ENCODE measurements at places on chromosomes 2 and 18. TPM values are rescaled to one million over a fixed set of nuclear protein-coding genes. Genes with fewer than 3 reads are reported as not detected.

DNA sequence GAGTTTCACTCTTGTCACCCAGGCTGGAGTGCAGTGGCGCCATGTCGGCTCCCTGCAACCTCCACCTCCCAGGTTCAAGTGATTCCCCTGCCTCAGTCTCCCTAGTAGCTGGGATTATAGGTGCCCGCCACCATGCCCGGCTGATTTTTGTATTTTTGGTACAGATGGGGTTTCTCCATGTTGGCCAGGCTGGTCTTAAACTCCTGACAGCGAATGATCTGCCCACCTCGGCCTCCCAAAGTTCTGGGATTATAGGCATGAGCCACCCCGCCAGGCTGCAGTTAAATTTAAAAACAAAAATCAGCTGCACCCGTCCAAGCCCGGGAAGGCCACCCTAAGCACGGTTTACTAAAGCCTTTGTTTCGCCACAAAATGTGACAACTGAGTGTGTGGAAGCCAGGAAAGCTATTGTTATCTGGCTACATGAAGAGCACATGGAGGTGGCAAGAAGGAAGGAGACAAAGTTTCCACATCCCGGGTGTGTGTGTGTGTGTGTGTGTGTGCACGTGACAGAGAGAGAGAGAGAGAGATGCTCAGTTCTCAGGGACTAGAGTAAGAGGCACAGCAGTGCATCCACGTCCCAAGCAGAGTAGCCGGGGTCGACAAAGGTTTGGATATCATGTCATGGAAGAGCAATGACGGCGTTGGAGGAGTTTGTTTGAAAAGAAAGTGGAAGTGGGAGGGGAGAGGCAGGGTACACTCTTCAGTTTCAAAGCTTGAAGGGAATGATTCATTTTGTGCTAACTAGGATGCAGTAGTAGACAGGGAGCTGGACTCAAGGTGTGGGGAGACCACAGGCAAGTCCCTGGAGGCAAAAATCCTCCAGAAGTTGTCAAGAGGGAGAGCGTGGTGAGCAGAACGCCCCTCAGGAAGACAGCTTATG lies 20.1 kb downstream of the INPP5D start:
- no peak overlapping the region for H3K4me3 ChIP-seq
- peaks cover 21% of the 10 kb centered on the region for H3K4me1 ChIP-seq
- no peaks in the 10 kb centered on the region for H3K27me3 ChIP-seq
- H3K27ac ChIP-seq, result no peak overlapping the region

- H3K27me3 ChIP-seq, result no peaks in the 10 kb centered on the region
- no peak overlapping the region for H3K27ac ChIP-seq
- H3K36me3 ChIP-seq, result peaks cover 66% of the 10 kb centered on the region
- no peak overlapping the region for H3K4me3 ChIP-seq
- no peak for DNase-seq
- H3K4me1 ChIP-seq, result no peaks in the 10 kb centered on the region
Measured at GRCh38 chr2:230203110-230203676, 16.6 kb downstream of the SP110 start.

DNA sequence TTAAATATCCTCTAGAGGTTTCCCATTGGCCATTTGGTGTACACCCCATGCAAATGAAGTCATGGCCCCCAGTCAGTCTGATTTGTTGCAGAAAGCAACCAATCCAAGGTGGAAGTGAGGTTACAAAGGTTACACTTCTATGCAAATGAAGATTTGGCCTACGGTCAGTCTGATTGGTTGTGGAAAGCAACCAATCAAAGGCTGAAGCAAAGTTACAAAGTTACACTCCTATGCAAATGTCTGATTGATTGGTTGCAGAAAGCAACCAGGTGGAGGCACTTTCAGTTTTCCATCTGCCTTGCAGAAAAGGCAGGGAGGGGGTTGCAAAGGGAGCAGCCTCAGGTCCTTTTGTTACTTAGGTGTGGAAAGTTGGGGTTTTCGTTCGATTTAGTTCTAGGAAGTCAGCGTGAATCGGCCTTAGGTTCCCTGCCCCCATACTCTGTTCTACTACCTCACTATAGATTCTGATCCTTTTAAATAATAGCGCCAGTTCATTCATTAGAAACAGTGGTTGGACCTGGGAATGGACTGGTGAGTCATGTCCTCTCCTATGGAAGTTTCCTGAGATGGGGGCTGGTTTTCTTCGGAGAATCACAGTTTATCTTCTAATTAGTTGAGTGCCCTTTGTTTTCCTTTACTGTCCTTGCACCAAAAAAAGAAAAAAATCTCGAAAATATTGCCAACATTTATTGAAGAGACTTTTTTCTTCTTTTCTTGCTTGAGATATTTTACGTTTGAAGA lies 279.5 kb downstream of the AGAP1 start:
- no peaks in the 10 kb centered on the region for H3K4me1 ChIP-seq
- H3K4me3 ChIP-seq, result no peak overlapping the region
- DNase-seq, result no peak
- H3K27me3 ChIP-seq, result no peaks in the 10 kb centered on the region
- H3K27ac ChIP-seq, result no peak overlapping the region

- no peaks in the 10 kb centered on the region for H3K36me3 ChIP-seq
- H3K4me3 ChIP-seq, result no peak overlapping the region
- peaks cover 27% of the 10 kb centered on the region for H3K4me1 ChIP-seq
- no peaks in the 10 kb centered on the region for H3K27me3 ChIP-seq
- no peak for DNase-seq
Measured at GRCh38 chr18:45255197-45255890, 359.9 kb upstream of the SLC14A2 start.

GRCh38 chr2:103145739-103146138 lies 383.9 kb downstream of the TMEM182 start:
- no peak overlapping the region for H3K27ac ChIP-seq
- H3K36me3 ChIP-seq, result no peaks in the 10 kb centered on the region
- H3K27me3 ChIP-seq, result no peaks in the 10 kb centered on the region

- DNase-seq, result no peak
- H3K36me3 ChIP-seq, result no peaks in the 10 kb centered on the region
Measured at GRCh38 chr2:132703396-132703795, 33.4 kb upstream of the LYPD1 start.

GRCh38 chr18:225745-226144 lies 42.1 kb downstream of the THOC1 start:
- H3K36me3 ChIP-seq, result peaks cover 6% of the 10 kb centered on the region
- no peak overlapping the region for H3K27ac ChIP-seq
- no peak overlapping the region for H3K4me3 ChIP-seq
- DNase-seq, result no peak
- H3K27me3 ChIP-seq, result no peaks in the 10 kb centered on the region

- peak overlapping the region; percentile 55 for H3K27ac ChIP-seq
- no peaks in the 10 kb centered on the region for H3K27me3 ChIP-seq
- no peak for DNase-seq
- no peaks in the 10 kb centered on the region for H3K36me3 ChIP-seq
- no peak overlapping the region for H3K4me3 ChIP-seq
- peaks cover 62% of the 10 kb centered on the region for H3K4me1 ChIP-seq
Measured at GRCh38 chr2:12318427-12319057, 398.2 kb upstream of the TRIB2 start.

DNA sequence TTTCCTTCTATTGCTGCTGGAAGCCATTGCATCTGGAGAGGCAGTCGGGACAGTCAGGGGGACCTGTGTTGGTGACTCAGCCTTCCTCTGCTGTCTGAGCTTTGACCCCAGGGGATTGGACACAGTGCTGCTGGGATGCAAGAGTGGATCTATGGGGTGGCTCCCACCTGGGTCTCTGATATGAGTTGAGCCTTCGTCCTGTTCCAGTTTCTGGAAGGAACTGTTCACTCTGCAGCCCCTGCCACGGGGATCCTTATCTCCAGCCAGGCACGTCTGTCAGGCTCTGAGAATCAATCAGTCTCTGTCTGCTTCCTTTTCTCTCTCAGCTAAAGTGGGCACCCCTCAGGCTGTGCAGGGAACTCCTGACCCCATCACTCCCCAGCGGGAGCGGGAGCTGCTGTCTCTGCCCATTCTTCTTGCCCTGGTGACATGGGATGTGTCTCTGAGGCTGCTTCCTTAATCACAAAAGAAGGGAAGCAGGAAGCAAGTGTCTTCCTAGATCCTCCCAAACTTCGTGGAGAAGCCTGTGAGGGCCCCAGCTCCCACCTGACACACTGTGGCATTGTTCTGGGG lies 51.7 kb downstream of the ARHGAP28 start:
- H3K4me1 ChIP-seq, result no peaks in the 10 kb centered on the region
- DNase-seq, result no peak
- H3K36me3 ChIP-seq, result no peaks in the 10 kb centered on the region
- H3K4me3 ChIP-seq, result no peak overlapping the region
- no peaks in the 10 kb centered on the region for H3K27me3 ChIP-seq

GRCh38 chr18:58102018-58102417 lies 58.0 kb downstream of the NEDD4L start:
- no peaks in the 10 kb centered on the region for H3K36me3 ChIP-seq
- peaks cover 4% of the 10 kb centered on the region for H3K4me1 ChIP-seq
- H3K4me3 ChIP-seq, result no peak overlapping the region
- no peak for DNase-seq
- no peaks in the 10 kb centered on the region for H3K27me3 ChIP-seq

DNA sequence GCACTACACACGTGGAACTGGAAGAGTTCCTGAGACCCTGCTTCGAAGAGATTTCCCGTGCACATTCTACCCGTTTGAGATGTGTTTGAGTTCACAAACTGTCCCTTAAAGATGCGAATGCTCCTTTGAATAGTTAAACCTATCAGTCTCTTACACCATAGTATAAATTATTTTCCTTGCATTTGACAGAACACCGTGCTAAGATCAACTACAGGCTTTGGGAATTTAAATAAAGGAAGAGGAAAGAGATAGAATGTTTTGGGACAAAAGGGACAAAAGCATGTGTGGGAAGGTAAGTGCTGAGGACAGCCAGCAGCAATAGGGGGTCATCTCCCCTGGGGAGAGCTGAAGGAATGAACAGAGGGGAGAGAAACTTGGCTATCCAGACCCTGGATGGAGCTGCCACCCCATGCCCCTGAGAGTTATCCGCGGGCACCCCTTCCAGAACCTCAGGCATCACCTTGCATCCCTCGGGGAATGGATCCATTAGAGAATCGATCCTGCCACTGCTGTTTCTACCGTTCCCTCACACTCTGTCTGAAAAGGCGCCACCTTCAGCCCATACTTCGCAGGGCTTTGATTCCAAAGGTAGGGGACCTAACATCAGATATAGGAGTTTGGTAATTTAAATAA lies 888 bp upstream of the ADCY3 start:
- H3K27ac ChIP-seq, result no peak overlapping the region
- no peak for DNase-seq
- peak overlapping the region; percentile 82 for H3K4me3 ChIP-seq
- peaks cover 35% of the 10 kb centered on the region for H3K4me1 ChIP-seq
- no peaks in the 10 kb centered on the region for H3K36me3 ChIP-seq

- H3K4me1 ChIP-seq, result no peaks in the 10 kb centered on the region
- H3K4me3 ChIP-seq, result no peak overlapping the region
- H3K27me3 ChIP-seq, result no peaks in the 10 kb centered on the region
- no peak for DNase-seq
Measured at GRCh38 chr2:85032621-85033020, 61.7 kb downstream of the KCMF1 start.

GRCh38 chr2:75200140-75201096 lies 1.1 kb upstream of the TACR1 start:
- H3K4me1 ChIP-seq, result no peaks in the 10 kb centered on the region
- DNase-seq, result no peak
- no peak overlapping the region for H3K27ac ChIP-seq

DNA sequence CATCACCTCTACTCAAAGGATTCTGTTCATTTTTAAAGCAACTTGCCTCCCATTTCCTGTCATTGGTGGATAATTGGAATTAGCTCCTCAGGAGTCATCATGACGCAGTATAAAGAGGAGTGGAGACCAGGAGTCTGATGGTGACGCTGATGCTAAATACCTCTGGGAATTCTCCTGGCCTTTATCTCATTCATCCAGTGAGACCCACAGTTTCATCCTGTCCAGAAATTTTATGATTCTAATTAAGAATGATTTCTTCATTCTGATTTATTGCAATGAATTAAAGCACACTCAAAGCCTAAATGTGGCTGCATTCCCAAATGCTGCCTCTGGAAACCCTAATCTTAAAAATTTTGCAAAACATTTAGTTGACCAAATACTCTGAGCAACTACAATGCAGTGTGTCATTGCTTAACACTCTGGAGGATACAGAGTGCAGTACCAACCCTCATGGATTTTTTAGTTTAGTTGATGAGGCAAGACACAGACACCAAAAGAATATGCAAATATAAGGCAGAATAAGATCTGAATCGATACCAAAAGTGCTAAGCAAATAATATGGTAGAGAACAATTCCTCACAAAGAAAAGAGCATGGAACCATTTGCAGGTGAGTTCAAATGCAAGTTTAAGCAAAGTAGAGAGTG lies 236.2 kb downstream of the ETAA1 start:
- no peak overlapping the region for H3K4me3 ChIP-seq
- H3K27me3 ChIP-seq, result no peaks in the 10 kb centered on the region

- H3K27me3 ChIP-seq, result no peaks in the 10 kb centered on the region
- H3K27ac ChIP-seq, result no peak overlapping the region
- no peak overlapping the region for H3K4me3 ChIP-seq
- no peak for DNase-seq
Measured at GRCh38 chr18:67783196-67783946, 266.9 kb upstream of the DSEL start.

- no peaks in the 10 kb centered on the region for H3K27me3 ChIP-seq
- no peaks in the 10 kb centered on the region for H3K36me3 ChIP-seq
- no peak for DNase-seq
- H3K27ac ChIP-seq, result no peak overlapping the region
- no peaks in the 10 kb centered on the region for H3K4me1 ChIP-seq
- H3K4me3 ChIP-seq, result no peak overlapping the region
Measured at GRCh38 chr18:31079973-31080372, 22.2 kb downstream of the DSC2 start.

DNA sequence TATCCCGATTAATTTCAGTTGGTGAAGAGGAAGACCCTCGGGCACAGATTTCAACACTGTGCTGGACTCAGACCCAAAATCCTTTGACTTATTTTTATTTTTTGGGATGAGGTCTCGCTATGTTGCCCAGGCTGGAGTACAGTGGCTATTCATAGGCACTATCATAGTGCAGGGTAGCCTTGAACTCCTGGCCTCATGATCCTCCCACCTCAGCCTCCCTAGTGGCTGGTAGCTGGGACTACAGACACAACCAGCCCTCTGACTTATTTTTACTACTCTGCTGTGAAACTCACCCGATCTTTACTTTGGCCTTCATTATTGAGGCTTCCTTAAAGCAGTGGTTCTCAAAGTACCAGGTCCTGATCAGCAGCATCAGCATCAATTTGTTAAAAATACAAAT lies 18.2 kb upstream of the ADAM17 start:
- H3K27ac ChIP-seq, result peak overlapping the region; percentile 90
- no peak for DNase-seq
- H3K4me3 ChIP-seq, result peak overlapping the region; percentile 10
- no peaks in the 10 kb centered on the region for H3K27me3 ChIP-seq

Gene GPR45
- not detected for total RNA-seq

Gene CNGA3
- not detected for total RNA-seq

Gene CGREF1
- 19.8 TPM for total RNA-seq
